Skeletal muscle cell (primary cell): ENCODE measurements at places on chromosomes 4 and X.

DNA sequence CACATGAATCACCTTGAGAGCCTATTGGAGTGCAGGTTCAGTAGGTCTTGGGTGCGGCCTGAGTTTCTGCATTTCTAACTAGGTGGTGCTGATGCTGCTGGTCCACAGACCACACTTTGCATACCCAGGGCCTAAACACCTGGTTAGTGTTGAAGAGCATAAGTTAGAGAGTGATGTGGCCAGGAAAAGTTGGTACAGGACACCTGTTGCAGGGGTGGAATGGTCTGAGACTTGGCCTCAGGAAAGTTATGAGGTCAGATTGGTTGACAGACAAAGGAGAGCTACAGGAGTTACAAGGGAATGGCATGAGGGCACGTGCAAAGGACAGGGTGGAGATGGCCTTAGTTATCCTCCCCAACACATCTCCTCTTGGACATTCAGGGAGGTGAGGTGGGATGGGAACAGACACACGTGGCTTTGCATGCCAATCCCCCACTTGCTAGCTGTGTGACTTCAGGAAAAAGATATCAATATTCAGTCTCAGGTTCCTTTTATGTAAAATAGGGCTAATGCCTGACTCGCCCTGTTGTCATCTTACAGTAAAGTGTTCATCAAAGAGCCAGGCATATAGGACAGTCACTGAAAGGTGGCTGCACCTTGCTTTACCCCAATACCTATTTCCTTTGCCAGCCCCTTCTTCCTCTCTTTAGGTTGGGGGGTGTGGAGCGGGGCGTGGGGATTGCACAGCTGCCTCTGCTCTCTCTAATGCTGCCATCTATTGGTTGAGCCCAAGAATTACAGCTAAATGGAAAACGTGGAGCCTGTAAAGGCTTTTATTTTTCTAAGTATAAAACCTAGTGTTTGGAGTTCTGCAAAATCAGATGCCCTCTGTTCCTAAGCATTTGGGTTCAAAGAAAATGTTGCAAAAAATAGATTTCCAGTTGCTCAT, 47.5 kb downstream of the ATG4A start:
- no peak for DNase-seq

DNA sequence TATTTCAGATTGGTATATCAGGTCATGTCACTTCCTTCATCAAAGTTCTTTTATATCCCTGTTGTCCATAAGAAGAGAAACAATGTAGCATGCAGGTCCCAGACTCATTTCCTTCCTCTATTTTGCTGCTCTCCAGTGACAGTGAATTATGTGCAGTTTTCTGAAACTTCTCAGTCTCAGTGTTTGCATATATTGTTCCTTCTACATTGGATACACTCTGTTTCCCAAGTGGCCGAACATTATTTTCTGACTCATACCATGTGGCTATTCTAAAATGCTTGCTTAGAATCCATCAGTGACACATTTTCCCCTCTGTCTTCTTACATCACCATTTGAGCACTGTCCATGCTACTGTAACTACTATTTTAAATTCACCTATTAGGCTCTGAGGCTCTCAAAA, 305.7 kb downstream of the PDHA2 start:
- DNase-seq: no peak

DNA sequence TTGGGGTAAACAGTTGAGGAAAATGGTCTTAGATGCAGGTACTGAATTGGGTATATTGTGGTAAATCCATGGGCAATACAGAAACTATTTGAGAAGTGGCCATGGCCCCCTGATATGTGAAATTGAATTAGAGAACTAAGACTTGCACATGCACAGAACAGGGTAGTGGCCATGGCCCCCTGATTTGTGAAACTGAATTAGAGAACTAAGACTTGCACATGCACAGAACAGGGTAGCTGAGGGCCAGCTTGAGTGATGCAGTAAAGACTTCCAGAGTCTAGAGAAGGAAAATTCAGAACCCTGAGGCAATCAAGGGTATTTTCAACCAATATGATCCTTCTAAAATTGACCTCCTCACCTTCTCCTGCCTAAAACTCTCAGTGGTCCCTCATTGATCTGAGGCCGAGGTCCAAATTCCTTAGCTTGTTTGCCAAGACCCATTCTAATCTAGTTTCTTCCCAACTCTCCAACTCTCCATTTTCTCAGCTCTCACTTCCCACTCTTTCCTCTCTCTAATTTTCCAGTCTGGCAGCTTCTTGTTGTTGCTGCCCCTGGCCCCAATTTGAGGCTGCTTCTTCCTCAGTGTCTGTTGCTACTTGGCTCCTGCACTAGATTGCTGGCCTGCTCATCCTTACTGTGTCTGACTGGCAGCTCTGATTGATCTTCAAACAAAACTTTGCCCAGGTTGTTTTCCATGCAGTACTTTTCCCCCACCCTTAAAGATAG, 72.4 kb downstream of the FRAS1 start:
- no peak for DNase-seq

DNA sequence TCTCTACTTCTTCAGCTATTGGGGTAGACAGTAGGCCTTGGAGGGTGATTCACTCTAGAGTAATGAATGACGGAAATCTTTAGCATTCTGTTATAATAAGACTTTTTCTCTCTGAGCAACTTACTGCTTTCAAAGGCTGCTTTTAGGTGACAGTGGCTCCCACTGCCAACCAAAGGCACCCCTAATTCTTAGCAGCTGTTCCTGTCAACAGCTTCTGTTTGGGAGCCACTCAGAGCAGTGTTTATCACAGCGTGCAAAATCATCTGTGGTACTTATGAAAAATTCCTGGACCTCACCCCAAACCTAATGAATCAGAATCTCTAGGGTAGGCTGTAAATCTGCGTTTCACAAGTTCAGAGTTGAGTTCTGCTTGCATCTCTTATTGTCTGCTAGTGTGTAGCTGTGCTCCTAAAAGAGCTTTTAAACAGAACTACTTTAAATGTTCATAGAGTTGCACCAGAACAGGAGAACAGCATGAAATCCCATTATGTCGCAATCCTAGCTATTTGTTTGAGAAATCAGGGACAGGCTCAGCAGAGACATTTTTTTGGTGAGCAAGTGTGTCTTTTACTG, 52.8 kb upstream of the POU4F2 start:
- DNase-seq: peak; percentile 36

DNA sequence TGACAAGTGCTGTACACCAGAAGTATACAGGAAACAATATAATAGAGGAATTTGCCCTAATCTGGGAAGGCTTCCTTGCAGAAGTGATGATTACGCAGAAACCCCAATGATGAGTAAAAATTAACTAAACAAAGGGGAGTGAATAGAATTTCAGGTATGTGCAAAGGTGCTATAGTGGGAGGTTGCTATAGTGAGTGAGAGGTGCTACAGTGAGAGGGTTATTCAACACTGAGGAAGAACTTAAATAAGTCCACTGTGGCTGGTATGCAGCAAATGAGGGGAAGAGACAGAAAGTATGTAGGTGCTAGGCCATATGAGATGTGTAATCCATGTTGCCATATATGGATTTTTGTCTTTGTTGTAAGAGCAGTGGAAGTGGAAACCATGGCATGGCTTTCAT, 69.5 kb downstream of the TRIM2 start:
- DNase-seq: no peak
